ENCODE measurements at places on chromosomes 1 and 21.
A peak's percentile ranks its signal among the peaks of the same experiment; 100 is the strongest.

GRCh38 chr21:37257511-37257966 lies 9.6 kb downstream of the VPS26C start:
- peak; percentile 4 for DNase-seq

DNA sequence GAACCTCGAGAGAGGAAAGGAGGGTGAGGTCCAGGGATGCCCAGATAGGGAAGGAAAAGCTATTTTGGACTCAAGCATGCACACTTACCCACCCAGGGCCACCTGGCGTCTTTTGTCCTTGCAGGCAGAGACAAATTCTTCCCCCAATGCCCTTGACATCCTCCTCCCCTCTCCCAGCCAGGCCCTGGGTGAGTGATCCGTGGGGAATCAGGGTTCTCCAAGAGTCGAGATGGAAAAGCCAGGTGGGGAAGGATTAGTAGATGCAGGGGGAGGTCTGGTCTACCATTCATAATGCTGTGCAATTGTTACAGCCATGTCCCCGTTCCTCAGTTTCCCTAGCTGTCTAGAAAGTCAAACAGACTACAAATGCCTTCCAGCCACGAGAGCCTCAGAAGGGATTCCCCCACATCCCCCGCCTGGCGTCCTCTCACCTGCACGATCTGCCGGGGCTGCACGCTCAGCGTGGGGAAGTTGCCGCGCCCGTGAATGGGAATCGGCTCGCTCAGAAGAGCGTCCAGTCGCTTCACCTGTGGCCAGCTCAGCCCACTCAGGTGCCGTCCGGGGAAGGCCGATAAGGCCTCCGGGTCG lies 580 bp downstream of the TENT5B start:
- no peak for DNase-seq

DNA sequence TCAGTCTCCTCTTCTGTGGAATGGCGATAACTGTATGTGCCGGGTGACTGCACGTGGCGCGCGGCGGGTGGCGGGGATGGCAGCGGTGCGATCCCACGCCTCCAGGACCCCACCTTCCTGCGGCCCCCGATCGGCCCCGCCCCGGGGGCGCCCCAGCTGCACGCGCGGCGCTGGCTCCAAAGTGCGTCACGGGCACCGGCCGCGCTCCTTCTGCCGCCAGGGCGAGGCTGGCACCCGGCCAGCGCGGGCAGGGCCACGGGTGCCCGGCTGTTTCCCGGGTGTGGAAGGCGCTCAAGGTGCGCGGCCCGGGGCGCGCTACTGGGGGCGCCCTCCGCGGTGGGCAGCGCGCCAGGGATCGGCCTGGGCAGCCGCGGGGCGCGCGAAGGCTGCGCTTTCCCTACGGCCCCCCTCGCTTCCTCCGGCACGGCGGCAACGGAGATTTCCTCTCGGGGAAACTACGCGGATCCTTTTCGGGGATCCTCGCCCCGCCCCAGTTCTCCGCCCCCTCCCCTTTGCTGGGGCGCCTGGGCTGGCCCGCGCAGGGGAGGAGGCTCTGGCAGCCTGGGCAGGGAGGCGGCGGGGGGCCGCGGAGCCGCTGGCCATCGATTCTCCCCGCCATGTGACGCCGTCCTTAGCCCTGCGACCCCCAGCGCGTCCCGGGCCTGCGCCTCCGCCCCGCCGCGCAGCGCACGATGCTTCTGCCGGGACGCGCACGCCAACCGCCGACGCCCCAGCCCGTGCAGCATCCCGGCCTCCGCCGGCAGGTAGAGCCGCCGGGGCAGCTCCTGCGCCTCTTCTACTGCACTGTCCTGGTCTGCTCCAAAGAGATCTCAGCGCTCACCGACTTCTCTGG lies at the start of gene EVA1C:
Gene EVA1C (plus strand): TSS at position 545 of the 853 bp plus-strand sequence. CDS start 148 bp downstream, at position 693.
- DNase-seq: peak; percentile 42

DNA sequence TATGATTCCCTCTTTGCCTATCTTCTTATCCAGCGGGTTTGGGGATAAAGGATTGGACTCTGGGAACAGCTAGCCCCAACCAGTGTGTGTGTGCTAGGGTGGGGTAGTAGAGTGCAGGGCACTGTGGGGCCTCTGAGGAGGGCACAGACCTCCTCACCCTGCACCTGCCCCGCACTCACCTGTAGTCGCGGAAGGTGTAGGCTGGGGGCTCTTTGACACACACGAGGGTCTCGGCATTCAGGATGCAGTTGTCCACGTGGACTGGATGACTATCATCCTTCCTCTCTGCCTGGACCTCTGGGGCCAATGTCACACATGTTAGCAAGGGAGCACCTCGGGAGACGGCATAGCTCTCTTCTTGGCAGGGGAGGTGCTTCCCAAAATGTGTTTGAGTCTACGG lies 8.0 kb upstream of the CLDN19 start:
- DNase-seq: no peak

DNA sequence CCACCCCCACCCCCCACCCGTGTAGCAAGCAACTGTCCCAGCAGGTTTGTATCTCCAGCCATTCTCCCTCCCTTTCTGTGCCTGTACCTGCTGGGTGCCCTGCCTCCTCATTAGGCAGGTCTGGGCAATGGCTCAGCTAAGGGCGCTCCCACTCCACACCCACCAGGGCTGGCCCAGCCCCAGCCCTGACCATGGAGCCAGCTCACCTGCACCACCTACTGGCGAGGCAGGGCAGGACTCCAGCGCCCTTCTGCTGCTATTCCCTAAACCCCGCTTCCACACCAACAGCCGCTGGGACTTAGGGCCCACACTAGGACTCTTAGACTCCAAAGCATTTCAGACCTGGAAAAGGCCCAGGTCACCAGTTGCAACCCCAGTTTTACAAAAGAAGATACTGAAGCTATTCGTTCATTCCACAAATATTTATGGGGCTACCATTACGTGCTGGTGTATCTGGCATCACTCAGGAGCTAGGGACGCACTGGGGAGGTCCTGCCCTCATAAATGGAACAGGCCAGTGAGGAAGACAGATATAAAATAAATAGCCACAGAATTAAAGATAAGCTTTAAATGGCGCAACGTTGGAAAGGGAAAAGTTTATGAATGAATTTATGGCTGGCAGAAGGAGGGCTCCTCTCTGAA lies 24.0 kb downstream of the PGLYRP3 start:
- DNase-seq: no peak

- DNase-seq: no peak
These were observed 32.8 kb downstream of the LRRC8B start for GRCh38 chr1:89557445-89557825.

DNA sequence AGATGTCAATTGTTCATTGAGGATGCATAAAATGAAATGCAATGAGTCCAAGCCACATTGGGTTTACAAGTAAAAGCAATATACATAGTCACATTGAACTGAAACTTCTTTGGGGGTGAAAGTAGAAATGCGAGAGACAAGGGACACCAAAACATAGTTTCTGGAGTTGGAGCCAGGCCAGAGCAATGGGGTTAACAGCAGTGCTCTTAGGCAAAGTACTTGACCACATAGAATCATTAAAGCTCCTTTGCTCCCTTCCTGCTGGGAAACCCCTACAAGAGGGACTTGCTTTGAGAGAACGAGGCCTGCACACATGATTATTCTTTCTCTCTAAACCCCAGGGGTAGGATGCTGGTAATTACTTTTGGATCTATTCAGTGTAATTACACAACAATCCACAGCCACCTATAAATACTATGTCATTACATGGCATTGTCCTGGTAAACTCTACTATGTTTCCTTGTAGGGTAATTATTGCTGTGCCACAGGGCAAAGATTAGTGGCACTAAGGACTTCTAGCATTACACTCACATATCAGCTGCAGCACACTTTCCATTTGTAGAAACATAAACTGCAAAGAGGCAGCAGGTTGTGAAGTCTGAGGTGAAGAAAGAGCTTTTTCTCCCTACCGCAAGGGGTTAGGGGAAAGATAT lies 421.6 kb upstream of the PBX1 start:
- DNase-seq: no peak

GRCh38 chr21:18987520-18988026 lies 584.0 kb upstream of the TMPRSS15 start:
- no peak for DNase-seq

GRCh38 chr1:178238722-178239510 lies 145.0 kb downstream of the RASAL2 start:
- no peak for DNase-seq

GRCh38 chr21:14687268-14687625 lies 141.1 kb upstream of the SAMSN1 start:
- no peak for DNase-seq

DNA sequence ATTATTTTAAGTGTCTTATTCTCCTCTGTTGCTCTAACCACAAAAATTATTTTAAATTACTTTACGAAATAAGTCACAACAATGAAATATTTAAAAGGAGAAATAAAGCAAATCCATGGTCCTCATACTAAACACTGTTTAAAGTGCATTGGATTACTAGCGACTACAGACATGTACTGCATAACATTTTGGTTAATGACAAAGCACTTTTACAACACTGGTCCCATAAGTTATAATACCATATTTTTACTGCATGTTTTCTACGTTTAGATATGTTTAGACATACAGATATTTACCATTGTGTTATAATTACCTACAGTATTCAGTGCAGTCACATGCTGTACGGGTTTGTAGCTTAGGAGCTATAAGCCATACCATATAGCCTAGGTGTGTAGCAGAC lies 30.2 kb downstream of the VAMP4 start:
- no peak for DNase-seq

GRCh38 chr1:50368179-50369007 lies 54.9 kb downstream of the DMRTA2 start:
- DNase-seq: no peak

- DNase-seq: no peak
These were observed 86.9 kb upstream of the GORAB start for GRCh38 chr1:170445096-170445495.

All from stimulated activated CD8-positive, alpha-beta memory T cell treated with anti-CD3 and anti-CD28 coated beads, Interleukin-7, amount 100 ng/mL, for 24 hours (primary cell).